Stimulated activated CD4-positive, alpha-beta T cell treated with anti-CD3 and anti-CD28 coated beads, Interleukin-2, amount 100 ng/mL, for 24 hours (primary cell): ENCODE measurements at places on chromosomes 1 and 21.

DNA sequence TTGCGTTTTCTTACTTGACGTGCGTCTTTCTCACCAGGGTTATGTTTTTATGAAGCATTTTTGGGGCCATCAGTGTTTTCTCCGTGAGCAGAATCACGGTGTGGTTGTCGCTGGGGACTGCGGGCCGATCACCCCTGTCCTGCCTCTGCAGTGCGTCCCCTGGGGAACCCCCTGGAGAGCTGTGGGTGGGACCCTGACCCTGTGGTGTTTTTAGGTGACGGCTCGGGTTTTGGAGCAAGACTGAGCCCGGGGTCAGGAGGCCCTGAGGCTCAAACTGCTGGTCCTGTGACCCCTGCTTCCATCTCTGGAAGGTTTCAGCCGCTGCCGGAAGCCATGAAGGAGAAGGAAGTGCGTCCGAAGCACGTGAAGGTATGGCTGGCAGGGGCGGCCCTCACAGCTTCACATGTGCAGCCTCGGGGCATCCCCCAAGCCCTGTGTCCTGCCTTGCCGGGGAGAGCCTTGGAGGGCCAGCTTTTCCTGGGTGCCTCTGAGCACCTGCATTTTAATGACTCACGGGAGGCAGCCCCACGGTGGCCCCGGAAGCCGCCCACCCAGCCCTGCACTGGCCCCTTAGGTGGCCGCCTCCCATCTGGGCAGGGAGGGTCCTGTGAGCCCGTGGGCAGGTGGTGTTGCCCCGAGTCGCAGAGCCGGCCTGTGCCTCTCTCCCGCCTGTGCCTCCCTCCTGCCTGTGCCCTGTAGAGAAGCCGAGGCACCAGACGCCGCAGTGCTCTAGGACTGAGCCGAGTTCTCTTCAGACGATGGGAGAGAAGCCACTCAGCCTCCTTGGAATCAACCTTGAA, 36.7 kb upstream of the DIP2A start:
- no peak for DNase-seq

DNA sequence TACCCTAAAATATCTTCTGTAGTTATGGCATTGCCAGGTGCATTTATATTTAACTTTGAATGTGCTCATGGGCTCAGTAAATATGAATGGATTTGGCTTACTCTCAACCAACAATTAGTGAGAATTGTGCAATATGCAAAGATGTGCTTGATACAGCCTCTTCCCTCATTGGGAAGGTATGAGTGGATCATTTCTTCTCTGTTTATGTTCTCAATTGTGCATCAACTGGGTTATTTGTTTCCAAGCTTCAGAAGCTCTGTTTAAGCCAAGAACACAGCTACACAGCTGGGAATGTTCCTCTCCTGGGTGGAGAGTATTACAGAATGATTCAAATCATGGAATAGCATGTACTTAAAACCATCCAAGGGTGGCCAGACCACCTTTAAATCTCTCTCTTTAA, 17.6 kb upstream of the MAP1LC3C start:
- DNase-seq: no peak

DNA sequence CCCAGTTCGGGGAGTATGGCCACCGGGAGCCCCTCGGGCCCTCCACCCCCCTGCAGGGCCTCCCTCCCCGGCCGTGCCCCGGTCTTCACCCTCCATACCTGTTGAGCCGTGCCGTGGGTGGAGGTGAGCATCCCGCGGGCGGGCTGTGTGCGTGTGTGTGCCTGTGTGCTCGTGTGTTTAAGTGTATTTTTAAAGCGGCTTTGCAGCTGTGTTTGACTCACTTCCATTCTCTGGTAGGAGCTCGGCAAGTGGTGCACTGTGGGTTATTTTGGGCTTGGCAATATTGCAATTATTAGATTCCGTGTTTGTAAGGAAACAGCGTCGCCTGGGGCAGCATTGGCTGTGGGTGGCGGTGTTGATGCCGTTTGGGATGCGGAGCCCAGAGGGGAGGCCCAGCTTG, 20.3 kb upstream of the PLCH2 start:
- no peak for DNase-seq

DNA sequence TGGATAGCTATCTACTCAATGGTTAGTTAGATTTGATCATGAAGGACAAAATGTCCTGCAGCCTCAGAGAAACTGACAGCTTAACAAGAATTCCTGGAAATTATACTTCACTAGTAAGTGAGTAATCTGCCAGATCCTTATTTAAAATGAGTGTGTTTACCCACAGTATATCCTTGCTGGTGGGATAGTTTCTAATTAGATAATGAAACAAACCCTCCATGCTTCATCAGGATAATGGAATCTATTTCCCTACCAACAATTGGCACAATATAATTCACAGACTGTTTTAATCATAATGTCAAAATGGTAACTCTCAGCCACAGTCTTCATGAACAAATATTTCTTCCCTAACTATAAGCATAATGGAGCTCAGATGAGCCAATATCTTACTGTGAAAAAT, 239.4 kb upstream of the ST6GALNAC5 start:
- DNase-seq: no peak

GRCh38 chr1:21631944-21632887, 36.9 kb downstream of the RAP1GAP start:
- DNase-seq: no peak

- DNase-seq: no peak
These were observed 13.6 kb downstream of the KLHDC7A start for GRCh38 chr1:18494304-18494703.

DNA sequence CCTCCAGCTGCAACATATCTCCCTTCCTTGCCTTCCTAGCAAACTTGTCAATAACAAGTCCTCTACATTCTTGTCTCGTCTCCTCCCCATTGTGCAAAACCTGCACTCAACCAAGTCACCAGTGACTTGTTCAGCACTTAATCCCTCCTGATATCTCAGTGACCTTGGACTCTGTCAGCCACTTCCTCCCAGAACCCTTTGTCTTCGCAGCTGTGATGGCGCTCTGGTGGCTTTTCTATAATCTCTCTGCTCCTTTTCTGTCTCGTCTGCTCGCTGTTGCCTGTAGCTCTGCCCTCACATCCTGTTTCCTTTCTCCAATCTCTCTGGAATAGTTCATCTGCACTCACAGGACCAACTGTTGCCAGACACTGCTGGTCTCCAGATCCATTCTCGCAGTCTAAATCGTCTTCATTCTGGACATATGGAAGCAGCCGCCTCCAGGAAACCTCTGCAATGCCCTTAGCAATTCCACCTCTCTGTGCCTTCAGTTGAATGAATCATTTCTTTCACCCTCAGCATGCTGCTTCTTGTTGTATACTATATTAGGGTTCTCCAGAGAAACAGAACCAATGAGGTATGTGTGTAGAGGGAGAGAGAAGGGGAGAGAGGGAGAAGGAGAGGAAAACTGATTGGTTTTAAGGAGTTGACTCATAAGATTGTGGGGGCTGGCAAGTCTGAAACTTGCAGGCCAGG, 17.4 kb upstream of the IFNAR2 start:
- no peak for DNase-seq

- peak; percentile 54 for DNase-seq
These were observed 25.7 kb upstream of the ABCG1 start for GRCh38 chr21:42193131-42193671.

DNA sequence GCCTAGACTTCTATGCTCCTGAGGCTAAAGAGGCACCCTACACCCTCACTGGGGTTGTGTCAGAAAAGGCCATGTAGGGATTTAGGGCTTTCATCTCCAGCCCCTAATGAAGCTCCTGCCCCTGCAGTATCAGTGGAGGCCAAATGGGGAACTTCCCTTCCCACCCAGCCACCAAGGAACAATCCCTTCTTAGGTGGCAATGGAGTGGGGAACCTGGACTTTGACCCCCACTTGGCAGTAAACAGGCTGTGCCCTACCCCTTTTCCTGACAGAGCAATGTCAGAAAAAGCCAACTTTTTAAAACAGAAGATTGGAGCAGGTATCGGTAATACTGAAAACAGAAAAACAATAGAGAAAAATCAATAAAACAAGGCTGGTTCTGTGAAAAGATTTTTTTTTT, 35.5 kb upstream of the SLC19A2 start:
- DNase-seq: no peak

DNA sequence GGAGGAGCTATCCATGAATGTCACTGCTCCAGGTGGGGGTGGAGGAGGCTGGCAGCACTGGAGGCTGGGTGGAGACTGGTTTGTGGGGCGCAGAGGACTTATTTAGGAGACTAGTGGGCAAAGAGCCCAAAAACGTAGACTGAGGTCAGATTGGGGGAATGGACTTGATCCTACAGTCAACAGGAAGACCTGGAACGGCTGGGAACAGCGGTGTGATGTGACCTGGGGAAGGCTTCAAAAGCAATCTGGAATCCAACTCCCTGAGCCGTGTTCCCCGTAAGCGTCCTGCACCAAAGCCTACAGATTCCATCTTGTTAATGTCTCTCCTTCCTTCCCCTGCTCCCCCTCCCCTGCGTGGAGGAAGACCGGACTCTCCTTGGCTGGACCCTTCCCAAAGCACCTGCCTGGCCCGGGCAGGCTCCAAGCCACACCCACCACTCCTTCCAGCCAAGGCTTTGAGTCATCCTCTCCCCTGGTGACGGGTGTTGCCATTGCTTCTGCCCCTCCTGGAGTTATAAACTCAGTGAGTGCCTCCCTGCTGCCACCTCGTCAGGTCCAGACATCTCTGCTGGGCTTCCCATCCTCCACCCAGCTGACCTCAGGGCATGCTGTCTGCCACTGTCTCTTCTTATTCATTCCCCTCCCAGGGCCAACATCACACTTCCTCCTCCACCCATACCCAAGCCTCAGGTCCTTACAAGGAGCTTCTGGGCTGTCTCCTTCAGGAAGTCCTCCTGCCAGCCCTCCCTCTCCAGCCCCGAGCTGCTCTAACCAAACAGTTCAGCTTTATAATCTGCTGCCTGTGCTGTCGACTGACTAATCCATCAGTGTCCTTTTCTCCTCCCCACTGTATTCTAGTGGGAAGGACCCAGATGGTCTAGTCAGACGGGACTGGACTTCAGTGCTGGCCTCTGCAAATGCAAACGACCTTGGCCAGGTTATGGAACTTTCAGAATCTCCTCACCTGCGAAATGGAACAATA, 1.6 kb upstream of the CLSTN1 start:
- DNase-seq: peak; percentile 38

DNA sequence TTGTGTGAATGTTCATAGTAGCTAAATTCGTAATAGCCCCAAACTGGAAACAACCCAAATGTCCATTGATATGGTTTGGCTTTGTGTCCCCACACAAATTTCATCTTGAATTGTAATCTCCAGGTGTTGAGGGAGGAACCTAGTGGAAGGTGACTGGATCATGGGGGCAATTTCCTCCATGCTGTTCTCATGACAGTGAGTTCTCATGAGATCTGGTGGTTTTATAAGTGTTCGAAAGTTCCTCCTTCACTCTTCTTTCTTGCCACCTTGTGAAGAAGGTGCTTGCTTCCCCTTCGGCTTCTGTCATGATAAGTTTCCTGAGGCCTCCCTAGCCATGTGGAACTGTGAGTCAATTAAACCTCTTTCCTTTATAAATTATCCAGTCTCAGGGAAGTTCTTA, 11.3 kb downstream of the UBE2G2 start:
- no peak for DNase-seq

DNA sequence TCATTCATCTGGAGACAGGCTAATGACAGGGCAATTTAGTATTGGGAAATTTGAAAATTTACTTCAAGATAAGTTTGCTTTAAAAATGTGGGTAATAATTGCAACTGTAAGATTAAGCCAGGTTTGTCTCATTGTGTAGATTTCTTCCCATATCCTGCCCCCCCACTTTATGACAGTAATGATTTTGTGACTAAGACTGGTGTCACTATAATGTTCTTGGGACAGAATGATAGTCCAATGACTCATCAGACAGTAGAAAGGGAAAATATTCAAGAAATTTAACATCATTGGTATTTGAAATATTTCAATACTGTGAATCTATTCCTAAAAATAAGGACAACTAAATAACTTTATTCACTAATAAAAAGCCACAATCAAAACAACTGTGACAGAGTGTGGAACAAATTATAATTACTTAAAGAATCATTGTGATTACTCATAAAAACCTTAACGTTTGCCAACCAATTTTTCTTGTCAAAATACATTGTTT, 36.7 kb downstream of the FH start:
- DNase-seq: no peak

- DNase-seq: no peak
These were observed 2.2 kb downstream of the UBAP2L start for GRCh38 chr1:154222918-154223317.
